ENCODE measurements at places on chromosomes 11 and 22.

DNA sequence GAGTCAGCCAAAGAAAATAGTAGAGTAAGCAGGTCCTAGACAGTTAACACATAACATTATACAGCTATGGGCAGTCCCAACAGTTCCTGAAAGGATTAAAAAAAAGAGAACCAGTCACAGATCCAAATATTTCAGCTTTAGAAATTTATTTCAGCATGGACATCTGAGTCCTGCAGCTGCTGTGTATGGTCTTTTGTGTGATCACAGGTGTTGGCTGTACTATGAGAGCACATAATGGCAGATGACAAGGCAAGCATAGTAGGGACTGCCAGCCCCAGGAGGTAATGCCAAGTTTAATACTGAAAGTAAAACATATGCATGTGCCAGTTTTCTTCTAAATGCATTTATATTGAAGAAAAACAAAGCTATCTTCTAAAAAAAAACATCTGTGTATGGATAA lies 158.1 kb downstream of the GRIA4 start:
- no peak for DNase-seq

DNA sequence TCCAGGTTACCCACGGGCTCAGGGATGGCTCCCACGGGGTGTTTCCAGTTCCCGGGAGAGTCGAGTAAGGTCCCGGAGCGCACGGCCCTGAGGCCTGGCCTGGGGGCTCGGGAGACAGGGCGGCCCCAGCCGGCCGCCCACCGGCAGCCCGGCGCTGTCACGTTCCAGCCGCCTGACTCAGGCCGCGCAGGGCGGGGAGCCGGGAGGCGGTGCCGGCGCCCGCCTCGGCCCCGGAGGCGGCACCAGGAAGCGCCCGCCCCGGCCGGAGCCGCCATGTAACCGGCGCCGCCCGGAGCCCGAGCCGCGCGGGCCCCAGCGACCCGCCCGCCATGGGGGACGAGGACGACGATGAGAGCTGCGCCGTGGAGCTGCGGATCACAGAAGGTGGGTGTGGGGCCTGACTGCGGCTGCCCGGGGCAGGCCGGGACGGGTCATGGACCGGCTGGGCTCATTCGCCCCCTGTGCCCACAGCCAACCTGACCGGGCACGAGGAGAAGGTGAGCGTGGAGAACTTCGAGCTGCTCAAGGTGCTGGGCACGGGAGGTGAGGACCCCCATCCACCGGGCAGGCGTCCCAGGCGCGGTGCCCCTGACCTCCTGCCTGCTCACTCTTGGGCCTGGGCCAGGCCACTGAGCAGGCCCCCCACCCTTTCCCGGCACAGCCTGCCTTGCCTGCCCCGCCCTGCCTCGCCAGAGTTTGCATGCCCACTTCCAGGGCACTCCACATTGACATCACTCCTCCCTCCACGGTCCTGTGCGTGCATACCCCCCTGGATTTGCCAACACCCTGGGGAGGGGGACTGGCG lies at the start of gene RPS6KA4:
Gene RPS6KA4 (plus strand): TSS at position 256 of the 805 bp plus-strand sequence. CDS start 74 bp downstream, at position 330.
- DNase-seq = peak; percentile 92

DNA sequence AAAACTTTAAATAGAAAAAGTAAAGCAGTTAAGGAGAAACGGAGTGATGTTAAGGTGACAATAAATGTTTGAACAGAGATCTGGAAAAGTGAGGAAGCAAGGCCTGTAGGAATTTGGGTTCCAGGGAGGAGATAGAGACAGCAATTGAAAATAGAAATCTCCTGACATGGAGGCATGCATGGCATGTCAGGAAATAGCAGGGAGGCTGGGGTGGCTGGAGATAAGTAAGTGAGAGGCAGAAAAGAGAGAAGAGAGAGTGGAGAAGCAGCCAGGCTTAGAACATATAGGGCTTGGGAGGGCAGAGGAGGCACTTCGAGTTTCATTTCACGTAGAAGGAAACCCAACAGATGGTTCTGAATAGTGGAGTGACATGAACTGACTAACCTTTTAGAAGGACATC lies 185.5 kb downstream of the LRRC4C start:
- DNase-seq = no peak

GRCh38 chr22:31075961-31076360 lies 5.2 kb upstream of the SMTN start:
- DNase-seq = peak; percentile 93

GRCh38 chr11:16173798-16174197 lies 182.5 kb downstream of the SOX6 start:
- DNase-seq = no peak

DNA sequence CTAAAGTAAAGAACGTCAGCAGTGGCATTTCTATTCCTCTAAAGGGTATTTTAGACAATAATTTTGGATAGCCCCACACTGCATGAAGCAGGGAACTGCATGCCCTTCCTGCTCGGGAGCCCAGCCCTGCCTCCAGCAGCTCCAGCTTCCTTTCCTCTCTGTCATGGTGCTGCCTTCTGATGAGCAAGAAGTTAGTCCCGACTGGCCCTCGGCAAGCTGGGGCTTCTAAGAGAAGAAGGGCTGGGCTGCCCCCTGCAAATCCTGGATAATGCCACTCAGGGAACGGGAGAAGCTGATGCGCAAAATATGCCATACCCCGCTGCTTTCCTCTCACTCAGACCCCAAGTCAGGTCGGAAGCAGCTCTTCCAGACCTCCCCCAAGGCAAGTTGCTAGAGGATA lies 296.4 kb downstream of the ETS1 start:
- DNase-seq = no peak

GRCh38 chr11:80284946-80285785 lies 844.3 kb upstream of the TENM4 start:
- no peak for DNase-seq

GRCh38 chr11:70901951-70902521 lies 350.3 kb downstream of the SHANK2 start:
- peak; percentile 13 for DNase-seq

DNA sequence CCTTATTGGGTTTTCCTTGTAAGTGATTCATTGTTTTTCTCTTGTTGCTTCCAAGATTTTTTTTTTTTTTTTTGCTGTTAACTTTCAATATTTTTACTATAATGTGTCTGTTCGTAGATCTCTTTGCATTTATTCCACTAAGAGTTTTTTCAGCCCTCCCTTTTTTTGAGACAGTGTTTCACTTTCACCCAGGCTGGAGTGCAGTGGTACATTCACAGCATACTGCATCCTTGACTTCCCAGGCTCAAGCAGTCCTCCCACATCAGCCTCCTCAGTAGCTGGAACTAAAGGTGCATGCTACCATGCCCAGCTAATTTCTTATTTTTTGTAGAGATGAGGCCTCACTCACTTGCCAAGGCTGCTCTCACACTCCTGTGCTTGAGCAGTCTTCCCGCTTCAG lies 1282.0 kb upstream of the CNTN5 start:
- no peak for DNase-seq

DNA sequence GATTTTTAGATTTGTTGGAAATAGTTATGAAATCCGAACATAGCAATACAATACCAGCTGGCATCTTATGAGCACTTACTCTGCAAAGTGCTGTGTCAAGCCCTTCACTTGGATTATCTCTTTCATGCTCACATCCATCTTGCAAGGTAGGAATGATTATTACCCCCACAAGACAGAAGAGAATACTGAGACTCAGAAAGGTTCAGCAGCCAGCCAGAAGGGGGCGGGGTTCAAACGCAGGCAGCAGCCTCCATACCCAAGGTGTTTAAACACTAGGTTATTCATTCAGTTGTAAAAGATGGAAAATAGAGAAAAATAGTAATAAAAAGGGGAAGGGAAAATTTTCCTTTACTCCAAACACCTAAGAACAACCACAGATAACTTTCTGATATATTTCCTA lies 158.5 kb downstream of the CCDC34 start:
- peak; percentile 49 for DNase-seq

DNA sequence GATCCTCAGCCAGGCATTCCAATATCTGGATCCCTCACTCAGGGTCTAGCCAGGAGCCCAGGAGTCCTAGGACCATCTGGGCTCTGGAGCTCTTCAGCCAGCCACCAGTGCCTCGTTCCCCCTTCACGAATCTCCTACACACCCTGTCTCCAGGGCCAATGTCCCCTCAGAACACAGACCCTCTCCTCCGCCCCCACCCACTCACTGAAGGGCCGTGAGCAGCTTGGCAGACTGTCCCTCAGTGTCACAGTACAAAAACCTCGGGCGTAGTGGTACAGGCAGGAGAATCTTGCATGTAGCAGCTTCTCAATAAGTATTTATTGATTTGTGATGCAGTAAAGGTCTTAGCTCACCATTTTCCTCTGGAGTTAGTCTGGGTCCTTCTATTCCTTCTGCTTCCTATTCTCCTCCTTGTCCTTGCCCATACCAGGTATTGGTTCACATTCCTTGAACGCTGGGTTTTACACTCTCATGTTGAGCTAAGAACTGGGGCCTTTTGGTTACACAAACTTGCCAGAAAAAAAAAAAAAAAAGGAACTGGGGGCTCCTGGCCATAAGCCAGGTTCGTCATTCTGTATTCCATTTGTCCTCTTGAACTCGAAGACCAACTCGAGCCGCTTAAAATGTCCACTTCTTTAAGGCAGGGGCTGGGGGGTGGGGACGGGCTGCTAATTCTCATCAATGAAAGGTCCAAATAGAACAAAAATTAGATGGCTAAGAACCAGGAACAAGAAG lies 2.3 kb downstream of the CXCR5 start:
- no peak for DNase-seq

- no peak for DNase-seq
These were observed 17.6 kb upstream of the SWAP70 start for GRCh38 chr11:9646324-9646723.

Data from GM23248 (cell line).